Pancreas (tissue), 10 donors: ENCODE measurements at places on chromosomes 7 and 10. TPM values are rescaled to one million over a fixed set of nuclear protein-coding genes. Genes with fewer than 3 reads are reported as not detected.

The ITGA8 gene
- 0.79 TPM for total RNA-seq

The CRHR2 gene
- 0.79 TPM for total RNA-seq

The MALRD1 gene
- total RNA-seq: not detected

The ZNF804B gene
- 0.41 TPM for total RNA-seq

GRCh38 chr10:4352414-4352961 lies 473.5 kb upstream of the AKR1E2 start:
- DNase-seq: no peak
- H3K36me3 ChIP-seq: no peaks in the 10 kb centered on the region
- H3K27ac ChIP-seq: no peak overlapping the region
- no peaks in the 10 kb centered on the region for H3K27me3 ChIP-seq
- H3K4me3 ChIP-seq: no peak overlapping the region
- H3K4me1 ChIP-seq: no peaks in the 10 kb centered on the region

- no peaks in the 10 kb centered on the region for H3K27me3 ChIP-seq
- H3K27ac ChIP-seq: no peak overlapping the region
- H3K36me3 ChIP-seq: no peaks in the 10 kb centered on the region
- no peaks in the 10 kb centered on the region for H3K4me1 ChIP-seq
These were observed 112.3 kb downstream of the ITGB8 start for GRCh38 chr7:20442951-20443350.

GRCh38 chr7:1809601-1810258 lies 139.7 kb downstream of the ELFN1 start:
- no peaks in the 10 kb centered on the region for H3K36me3 ChIP-seq
- no peak for DNase-seq
- H3K27ac ChIP-seq: no peak overlapping the region
- no peak overlapping the region for H3K4me3 ChIP-seq
- H3K4me1 ChIP-seq: no peaks in the 10 kb centered on the region

DNA sequence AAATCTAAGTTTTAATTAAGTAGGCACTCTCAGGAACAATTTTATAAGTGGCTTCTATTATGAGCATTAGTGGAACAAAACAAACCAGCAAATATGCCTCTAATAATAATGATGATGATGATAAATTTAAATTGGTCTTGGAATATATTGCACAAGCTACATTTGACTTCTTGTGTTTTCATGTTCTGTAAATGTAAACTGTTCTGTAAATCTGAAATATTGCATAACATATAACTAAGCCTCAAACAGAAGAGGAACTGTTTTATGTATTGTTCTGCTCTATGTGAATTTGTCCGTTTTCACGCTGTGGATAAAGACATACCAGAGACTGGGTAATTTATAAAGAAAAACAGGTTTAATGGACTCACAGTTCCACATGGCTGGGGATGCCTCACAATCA lies 625.2 kb upstream of the CELF2 start:
- no peak overlapping the region for H3K4me3 ChIP-seq
- no peak for DNase-seq
- no peaks in the 10 kb centered on the region for H3K36me3 ChIP-seq
- no peaks in the 10 kb centered on the region for H3K27me3 ChIP-seq
- no peaks in the 10 kb centered on the region for H3K4me1 ChIP-seq
- no peak overlapping the region for H3K27ac ChIP-seq

GRCh38 chr10:112094984-112095383 lies 88.6 kb downstream of the GPAM start:
- H3K27ac ChIP-seq: no peak overlapping the region
- H3K4me1 ChIP-seq: no peaks in the 10 kb centered on the region
- no peak overlapping the region for H3K4me3 ChIP-seq
- no peak for DNase-seq

GRCh38 chr10:110568055-110568735 lies 700 bp downstream of the SMC3 start:
- no peaks in the 10 kb centered on the region for H3K36me3 ChIP-seq
- peak; percentile 64 for DNase-seq
- peak overlapping the region; percentile 92 for H3K4me3 ChIP-seq
- no peaks in the 10 kb centered on the region for H3K27me3 ChIP-seq

GRCh38 chr10:26374426-26374825 lies 63.7 kb upstream of the APBB1IP start:
- no peaks in the 10 kb centered on the region for H3K36me3 ChIP-seq
- H3K27ac ChIP-seq: no peak overlapping the region
- DNase-seq: no peak
- no peaks in the 10 kb centered on the region for H3K27me3 ChIP-seq
